ENCODE measurements at places on chromosomes 6 and 20.

DNA sequence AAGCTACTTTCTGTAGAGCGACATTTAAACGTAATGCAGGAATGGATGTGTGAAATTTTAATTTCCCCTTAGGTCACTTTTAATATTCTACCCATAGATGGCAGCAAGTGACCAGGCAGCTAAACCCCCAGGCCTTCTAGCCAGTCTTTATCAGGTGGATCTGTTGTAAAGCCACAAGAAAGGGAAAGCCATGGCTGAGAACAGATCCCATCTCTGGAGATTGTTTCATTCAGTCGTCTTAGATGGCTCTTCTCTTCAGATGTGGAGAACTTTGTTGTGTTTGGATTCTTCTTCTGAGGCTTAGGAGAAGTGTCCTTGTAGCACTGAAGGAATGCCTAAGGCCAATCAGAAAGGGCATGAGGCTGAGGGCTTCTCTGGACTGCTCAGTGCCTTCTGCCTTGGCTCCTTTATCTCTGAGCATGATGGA lies 15.8 kb upstream of the RNF182 start:
- DNase-seq, result no peak

GRCh38 chr20:7879883-7880282 lies 60.4 kb downstream of the HAO1 start:
- DNase-seq, result no peak

- no peak for DNase-seq
Observed at GRCh38 chr6:35292494-35292893, 5.1 kb upstream of the DEF6 start.

DNA sequence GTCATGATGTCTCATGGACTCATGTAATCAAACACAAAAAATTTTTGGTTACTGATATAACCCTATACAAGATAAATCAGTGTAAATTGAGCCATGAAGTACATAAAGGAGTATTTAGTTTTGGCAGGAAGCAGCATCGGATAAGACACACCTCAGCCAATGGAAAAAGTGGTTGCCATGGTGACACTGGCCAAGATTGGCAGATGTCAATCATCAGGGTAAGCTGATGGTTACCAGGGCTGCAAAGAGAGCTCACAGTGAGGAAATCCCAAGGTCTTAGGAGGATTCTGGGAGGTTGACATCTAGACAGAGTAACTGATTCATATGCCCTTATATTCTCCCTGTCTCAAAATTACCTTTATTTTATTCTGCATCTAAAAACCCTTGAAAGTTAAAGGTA lies 203.8 kb upstream of the PCSK2 start:
- no peak for DNase-seq

DNA sequence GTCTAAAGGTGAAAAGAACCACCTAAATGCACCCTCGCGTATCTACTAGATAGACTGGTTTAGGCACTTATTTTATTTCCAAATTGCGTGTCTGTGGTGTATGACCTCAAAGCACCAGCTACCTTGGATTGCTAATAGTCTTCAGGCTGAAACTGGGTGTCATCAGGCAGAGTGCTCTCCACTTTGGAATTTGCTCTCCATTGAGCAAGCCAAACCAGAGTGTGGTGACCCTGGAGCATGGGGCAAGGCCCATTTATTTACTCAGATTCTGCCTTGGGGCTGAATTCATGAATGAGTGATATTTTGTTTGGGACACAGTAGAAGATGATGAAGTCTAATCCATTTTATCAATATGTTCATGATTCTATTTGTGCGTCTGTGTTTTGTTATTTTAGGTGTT lies 812.8 kb upstream of the SLC35B3 start:
- no peak for DNase-seq

- DNase-seq, result no peak
Observed at GRCh38 chr20:1287306-1287705, 21.2 kb downstream of the SNPH start.

- DNase-seq, result no peak
Observed at GRCh38 chr6:75830959-75831885, 82.2 kb downstream of the MYO6 start.
